ENCODE measurements at places on chromosomes 6 and 20.

DNA sequence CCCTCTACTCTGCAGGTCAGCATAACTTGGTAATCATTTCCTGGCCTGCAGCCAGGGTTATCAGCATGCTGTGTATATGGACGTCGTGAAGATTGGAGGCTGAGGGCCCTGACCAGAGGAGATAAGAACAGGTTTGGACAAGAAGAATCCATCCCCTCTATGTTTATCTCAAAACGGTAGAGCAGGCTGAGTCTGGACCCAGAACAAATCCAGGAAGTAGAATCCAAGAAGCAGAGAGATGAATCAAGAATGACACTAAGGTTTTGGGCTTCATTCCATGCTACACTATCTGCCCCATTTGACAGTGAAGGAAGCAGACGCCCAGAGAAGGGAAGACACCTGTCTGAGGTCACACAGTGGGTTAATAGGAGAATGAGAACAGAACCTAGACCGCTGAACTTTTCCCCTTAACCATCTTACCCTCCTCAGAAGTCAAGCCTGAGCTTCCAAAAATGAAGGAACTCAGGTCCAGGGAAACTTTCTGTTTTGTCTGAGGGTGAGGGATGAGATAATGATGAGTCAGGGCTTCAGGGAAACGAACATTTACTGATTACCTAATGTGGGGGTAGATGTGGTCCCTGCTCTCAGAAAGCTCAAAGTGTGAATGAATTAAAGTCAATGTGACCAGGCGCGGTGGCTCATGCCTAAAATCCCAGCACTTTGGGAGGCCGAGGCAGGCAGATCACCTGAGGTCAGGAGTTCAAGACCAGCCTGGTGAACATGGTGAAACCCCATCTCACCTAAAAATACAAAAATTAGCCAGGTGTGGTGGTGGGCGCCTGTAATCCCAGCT, 9.4 kb upstream of the COMMD7 start:
- DNase-seq, result no peak

- no peak for DNase-seq
These were observed 11.6 kb downstream of the YWHAB start for GRCh38 chr20:44897133-44897532.

GRCh38 chr6:25793970-25794369, 37.9 kb downstream of the SLC17A1 start:
- DNase-seq, result no peak

DNA sequence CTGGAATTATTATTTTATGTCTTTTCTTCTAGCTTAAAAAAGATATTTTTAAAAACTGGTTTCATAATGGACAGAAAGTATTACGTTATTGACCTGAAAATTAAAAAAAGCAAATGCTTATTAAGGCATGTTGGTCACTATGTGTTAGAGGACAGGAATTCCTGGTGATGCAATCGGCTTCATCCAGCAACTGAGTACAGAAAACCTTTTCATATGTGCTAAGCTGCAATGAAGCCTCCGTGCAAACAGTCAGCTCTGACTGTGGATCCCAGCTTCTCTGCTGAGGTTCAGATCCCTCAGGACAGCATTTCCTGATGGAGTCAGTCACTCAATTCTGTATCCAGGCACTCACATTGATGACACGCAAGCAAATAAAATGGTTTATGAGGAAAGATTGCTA, 22.7 kb upstream of the BMP2 start:
- DNase-seq, result no peak

DNA sequence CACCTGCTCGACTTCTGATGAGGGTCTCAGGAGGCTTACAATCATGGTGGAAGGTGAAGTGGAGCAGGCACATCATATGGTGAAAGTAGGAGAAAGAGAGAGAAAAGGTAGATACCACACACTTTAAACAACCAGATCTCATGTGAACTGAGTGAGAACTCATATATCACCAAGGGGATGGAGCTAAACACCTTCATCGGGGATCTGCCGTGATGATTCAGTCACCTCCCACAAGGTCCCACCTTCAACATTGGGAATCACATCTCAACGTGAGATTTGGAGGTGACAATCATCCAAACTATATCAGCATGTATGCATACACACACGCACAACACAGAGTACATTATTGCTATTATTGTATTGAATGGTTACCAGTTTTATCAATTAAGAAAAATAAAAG, 453.3 kb upstream of the NRSN1 start:
- no peak for DNase-seq

- no peak for DNase-seq
These were observed 76.5 kb upstream of the OPRM1 start for GRCh38 chr6:153962555-153962954.

GRCh38 chr20:33273117-33273851, 9.7 kb upstream of the BPIFB1 start:
- no peak for DNase-seq

GRCh38 chr6:149931501-149931900, 8.6 kb upstream of the RAET1G start:
- no peak for DNase-seq

- no peak for DNase-seq
These were observed 109.6 kb downstream of the SCAF8 start for GRCh38 chr6:154842833-154843232.

- no peak for DNase-seq
These were observed at the start of gene SIM1 for GRCh38 chr6:100464903-100465700. SIM1 (minus strand) TSS chr6:100464921; CDS start chr6:100463468, 1,453 bp downstream.

DNA sequence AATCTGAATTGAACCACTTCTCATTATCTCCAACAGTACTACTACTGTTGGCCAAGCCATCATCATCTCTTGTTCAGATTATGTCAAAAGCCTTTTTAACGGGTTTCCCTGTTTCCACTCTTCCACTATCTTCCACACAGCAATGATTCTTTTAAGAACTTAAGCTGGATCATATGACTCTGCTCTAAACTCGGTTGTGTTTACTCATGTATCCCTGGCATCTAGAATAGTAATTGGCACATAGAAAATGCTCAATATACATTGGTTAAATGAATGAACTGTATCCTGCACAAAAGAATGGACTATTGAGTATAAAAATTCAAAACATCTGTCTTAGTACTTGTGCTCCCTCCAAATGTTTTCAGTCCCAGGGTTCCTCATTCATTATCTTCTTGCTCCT, 2.8 kb upstream of the COX7A2 start:
- DNase-seq, result no peak

DNA sequence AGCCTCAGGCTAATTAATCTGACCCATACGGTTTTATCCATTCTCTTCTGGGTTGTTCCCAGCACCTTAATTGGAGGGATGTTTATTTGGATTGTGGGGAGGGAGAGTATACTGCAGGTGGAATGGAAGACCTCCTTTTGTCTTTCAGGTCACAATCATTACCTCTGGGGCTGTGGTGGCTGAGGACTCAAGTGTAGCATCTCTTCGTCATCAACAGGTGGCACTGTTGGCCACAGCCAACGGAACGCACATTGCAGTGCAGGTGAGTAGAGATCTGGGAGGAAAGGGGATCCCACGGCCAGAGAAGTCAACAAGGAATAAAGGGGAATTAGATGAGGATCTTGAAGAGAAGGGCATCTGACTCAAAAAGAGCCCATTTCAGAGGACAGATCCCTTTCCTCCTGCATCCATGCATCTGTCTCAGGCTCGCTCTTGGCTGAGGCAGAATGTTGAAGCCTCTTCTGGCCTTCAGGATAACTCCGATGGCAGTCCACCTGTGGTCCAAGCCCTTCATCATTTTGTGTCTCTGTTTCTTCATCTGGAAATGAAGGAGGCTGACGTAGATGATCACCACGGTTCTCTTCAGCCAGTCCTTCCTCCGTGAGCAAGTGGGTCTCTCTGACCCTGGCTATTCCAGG, 3.2 kb upstream of the DEF6 start:
- DNase-seq, result no peak

GRCh38 chr6:113833537-113833936, 23.6 kb upstream of the MARCKS start:
- no peak for DNase-seq

DNA sequence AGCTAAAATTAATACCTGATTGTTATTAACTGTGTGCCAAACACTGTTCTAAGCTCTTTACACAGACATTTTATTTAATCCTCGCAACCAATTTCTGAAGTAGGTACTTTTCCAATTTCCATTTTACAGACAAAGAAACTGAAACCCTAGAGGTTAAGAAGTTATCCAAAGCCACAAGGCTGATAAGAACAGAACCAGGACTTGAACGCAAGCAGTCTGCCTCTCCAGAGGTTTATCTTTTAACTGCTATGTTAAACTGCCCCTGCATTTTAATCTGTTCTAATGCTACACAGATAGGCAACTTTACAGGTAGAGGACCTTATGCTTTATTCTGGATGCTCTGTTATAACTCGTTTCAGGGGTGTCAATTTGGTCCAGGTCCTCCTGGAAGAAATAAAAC, 118.2 kb downstream of the SLC16A10 start:
- no peak for DNase-seq

DNA sequence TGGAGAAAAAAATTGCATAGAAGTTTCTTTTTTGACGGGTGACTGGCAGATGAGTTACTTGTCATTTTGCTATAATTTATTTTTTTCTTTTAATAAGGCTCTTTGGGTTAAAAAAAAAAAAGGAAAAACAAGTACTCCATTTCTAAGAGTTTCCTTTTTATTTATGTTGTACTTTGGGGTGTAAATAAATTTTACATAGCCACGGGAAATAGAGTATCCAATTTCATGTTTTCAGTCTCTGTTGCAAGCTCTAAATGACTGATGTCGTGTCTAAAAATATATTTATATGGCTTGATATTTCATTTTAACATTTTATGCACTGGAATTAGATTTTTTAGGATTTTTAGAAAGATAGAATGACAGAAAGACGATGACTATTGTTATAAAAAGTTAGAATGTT, 3.4 kb downstream of the EYA4 start:
- DNase-seq, result no peak

DNA sequence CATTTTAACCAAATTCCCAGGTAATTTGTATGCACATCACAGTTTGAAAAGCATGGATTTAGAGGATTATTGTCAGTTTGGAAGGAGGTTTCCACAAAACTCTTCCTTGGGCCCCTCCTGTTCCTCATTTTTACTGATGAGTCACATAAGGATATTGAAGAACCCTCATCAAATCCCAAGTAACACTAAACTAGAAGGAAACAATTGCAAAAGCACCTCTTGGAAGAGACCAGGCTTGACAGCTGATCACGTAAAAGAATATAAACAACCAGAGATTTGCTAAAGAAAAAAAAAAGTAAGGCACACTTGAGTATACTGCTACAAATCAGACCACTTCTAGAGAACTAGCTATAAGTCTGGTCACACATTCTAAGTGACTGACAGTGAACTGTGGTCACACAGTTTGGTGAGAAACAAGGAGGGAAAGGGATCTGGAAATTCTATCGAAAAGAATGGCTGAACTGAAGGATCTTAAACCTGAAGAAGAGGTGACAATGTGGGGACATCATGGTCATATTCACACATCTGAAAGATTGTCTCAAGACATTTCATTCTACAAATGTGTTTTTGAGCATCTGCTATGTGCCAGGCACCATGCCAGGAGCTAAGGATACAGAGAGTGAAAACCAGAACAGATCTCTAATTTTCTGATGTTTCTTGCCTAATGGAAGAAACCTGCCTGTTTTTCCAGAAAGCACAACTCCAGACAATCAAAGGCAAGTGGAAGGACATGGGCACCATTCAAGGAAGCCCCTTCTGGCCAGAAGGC, 24.1 kb downstream of the ZHX3 start:
- DNase-seq, result no peak

GRCh38 chr6:88302769-88303225, 136.7 kb upstream of the CNR1 start:
- no peak for DNase-seq

DNA sequence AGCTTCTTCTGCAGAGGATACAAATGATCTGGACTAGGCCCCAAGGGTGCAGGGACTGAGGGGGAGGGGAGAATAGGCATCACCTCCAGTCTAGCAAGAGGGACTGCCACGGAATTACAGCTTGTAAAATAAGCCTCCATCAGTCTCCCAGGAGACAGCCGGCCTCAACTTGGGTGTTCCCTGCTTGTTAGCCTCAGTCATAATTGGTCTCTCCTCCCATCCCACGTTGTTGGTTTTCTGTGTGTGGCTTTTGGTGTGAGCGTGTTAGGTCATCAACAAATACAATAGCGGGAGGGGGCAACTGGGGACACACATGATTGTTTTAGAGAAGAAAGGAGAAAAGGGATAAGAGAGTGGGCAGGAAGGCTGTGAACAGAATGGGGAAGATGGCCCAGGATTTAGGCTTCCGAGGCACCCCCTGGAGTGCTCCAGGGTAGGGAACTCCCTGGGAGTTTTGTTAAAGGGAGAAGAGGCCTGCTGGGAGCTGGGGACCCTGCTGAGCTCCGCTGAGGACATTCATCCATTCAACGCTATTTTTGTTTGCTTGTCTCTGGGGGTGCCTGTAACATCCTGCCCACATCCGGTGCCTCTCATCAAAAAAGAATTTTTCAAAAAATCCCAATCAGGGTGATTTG, 9.2 kb downstream of the FOXA2 start:
- no peak for DNase-seq

- DNase-seq, result no peak
These were observed 42.3 kb downstream of the RALGAPB start for GRCh38 chr20:38514947-38515346.

DNA sequence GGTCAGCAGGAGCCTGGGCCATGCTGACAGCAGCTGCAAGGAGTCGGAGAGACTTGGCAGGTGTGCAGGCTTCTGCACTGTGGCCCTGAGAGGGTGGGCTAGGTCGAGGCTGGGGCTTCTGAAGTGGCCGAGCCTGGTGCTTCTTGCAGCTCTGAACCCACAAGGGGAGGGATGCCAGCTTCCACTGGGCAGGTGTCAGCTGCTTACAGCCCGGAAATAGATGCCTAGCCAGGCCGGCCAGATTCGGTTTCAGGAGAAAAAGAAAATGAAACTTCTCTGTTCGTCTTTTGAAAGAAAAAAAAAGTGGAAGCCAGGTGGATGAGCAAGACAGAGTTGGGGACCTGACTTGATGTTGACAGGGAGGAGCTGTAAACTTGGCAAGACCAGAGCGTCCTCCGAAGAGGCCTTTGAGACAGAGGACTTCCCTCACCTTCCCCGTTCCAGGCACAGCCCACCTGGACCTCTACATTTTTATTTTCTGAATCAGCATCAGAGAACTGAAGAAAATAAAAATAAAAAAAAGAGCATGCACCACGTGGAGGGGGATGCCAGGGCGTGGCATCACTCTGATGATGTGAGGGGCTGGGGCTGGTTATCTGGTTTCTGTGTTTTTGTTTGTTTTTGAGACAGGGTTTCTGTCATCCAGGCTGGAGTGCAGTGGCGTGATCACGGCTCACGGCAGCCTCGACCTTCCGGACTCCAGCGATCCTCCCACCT, at the start of gene ZBP1:
Gene ZBP1 (minus strand): TSS at position 153 of the 717 bp plus-strand sequence. CDS start 131 bp downstream, at position 22.
- no peak for DNase-seq

GRCh38 chr6:97864826-97865225, 581.8 kb upstream of the MMS22L start:
- DNase-seq, result no peak

- no peak for DNase-seq
These were observed 485.7 kb upstream of the JARID2 start for GRCh38 chr6:14759976-14760672.

GRCh38 chr20:31987744-31988143, 19.8 kb downstream of the XKR7 start:
- no peak for DNase-seq

- DNase-seq, result no peak
These were observed 25.3 kb upstream of the TOP1 start for GRCh38 chr20:41003143-41003935.

- no peak for DNase-seq
These were observed 1.3 kb upstream of the HUS1B start for GRCh38 chr6:658244-658643.

Data from SK-N-MC (cell line).